ENCODE measurements at places on chromosomes 11 and 22. TPM values are rescaled to one million over a fixed set of nuclear protein-coding genes. Genes with fewer than 3 reads are reported as not detected.

- DNase-seq, result no peak
Observed at GRCh38 chr22:32994898-32995297, 63.3 kb downstream of the SYN3 start.

DNA sequence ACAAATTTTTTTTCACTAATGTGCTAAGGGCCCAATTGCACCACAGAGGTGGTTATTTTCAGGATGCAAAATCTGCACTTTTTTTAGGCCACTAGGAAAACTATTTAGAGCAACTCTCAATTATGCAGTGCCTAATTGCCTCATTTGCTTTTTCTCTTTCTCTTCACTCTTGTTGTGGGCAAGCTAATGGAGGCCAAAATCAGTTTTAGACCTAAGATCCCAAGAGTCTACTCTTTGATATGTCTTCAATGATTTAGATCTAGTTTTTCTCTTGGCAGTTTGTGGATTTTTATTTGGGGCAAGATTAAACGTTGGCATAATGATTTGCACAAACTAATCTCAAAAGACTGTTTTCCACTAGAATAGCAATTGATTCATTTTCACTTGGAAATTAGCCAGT lies 1996.9 kb downstream of the LRRC4C start:
- DNase-seq, result no peak

GRCh38 chr11:2825889-2826678 lies 59.5 kb downstream of the CDKN1C start:
- DNase-seq, result peak; percentile 94

- DNase-seq, result no peak
Observed at GRCh38 chr22:38796262-38796957, 2.5 kb upstream of the DNAL4 start.

DNA sequence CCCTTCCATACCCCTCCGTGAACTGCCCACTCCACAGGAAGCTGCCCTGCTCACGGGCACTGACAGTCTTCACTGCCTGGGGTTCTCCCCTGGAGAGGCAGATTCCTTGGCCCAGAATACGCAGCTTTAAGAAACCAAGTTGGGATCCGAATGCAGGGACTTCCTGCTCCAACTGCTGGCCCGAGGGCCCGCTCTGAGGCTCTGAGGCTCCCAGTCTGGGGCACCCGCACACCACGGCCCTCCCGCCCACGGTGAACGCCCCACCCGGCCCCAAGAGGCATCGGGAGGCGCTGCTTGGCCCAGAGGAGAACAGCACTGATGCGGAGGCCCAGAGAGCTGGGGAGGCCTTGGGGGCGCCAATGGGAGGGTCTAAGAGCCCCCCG lies 42.3 kb downstream of the IGF2 start:
- no peak for DNase-seq

- DNase-seq, result no peak
Observed at GRCh38 chr11:46489656-46490560, 98.3 kb upstream of the CHRM4 start.

DNA sequence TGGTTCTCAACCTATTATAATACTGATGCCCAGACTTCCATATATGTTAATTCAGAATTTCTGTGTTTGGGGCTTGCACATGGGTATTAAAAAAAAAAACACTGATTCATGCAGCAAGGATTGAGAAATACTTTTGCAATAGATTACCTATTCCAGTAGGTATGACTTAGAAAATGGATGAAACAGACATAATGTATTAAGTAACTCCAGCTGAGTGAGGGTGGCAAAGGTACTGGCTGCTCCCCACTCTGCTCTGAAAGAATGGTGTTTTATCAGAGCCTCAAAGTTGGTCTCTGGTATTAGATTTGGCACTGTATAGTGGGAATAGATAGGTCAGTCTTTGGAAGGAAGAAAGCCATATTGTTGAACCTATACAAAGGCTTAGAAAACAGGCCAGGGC lies 234.3 kb upstream of the FOLH1 start:
- no peak for DNase-seq

GRCh38 chr22:24431309-24432034 lies 4.1 kb downstream of the ADORA2A start:
- no peak for DNase-seq

DNA sequence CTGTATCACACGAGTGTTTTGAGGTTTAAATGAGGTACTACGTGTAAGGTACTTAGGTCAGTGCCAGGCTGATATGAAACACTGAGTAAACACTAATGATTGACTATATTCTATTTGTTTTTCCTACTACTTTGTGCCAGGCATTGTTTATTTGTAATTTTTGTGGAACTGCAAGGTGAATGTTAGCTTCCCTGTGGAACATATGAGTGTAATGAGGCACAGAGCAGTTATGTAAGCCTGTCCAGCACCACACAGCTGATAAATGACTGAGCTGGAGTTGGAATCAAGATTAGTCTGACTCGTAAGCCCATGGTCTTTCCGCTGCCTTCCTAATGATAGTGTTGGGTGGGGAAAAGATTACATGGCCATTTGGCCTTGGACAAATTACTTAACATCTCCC lies 5.9 kb downstream of the SLC37A2 start:
- no peak for DNase-seq

DNA sequence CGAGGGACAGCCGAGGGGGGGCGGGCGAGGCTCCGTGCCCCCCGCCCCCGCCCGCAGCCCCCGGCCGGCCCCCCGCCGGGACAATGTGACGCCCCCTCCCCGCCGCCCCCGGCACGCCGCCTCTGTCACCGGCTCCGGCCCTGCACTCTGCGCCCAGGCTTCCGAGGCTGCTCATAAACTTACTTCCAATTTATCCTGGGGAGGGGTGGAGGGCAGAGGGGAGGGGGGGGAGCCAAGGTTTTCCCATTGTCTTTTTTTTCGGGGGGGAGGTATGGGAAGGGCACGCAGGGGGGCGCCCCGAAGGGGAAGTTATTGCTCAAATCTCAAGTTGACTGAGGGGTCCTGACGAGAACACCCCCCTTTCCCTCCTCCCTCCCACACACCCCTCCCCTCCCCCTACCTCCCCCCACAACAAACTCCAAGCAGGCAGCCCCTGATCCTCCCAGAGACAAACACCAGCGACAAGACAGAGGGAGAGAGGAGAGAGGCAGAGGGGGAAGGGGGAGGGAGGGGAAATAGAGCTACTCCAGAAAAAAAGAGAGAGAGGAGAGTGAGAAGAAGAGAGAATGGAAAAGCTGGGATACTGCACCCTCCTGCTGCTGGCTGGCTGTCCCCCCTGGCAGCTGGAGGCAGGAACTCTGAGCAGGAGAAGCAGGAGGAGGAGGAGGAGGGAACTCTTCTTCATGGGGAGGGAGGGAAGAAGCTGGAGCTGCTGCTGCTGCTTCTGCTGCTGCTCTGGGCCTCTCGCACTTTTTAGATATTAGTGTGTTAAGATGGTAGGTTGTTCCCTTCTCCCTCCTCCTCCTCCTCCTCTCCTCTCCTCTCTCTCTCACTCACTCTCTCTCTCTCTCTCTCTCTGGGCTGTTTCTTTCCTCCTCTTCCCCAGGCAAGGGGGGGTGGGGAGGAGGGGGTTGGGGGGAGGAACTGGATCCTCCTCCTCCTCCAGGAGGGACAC lies 631 bp downstream of the PHF21A start:
- DNase-seq, result peak; percentile 67

GRCh38 chr11:131303611-131304119 lies 66.8 kb upstream of the NTM start:
- DNase-seq, result no peak

DNA sequence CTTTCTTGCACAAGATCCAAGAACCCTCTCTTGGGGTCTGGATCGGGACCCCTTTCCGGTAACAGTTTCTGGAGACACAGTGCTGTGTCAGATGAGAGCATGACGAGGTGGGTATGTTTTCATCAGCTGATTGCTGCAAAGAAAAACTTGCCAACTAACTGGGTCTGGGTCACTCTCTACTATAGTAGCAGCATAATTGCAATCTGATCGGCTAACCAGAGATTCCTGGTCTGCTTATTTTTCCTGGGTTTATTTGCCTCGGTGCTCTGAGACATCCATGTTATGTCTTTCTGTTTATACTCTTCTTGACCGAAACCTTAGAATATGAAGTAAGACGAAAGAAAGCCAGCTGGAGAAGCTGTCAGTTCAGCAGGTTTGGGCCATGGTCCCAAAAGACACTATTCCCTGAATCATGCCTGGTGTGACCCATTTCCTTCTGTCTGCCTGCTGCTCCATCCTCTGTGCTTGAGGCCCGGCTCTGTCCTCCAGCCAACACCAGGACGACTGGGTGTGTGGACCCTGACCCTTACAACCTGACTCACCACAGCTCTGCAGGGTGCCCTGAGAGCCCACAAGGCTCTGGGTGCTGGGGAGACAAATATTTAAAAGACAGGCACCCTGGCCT lies 24.1 kb upstream of the CLMP start:
- no peak for DNase-seq

DNA sequence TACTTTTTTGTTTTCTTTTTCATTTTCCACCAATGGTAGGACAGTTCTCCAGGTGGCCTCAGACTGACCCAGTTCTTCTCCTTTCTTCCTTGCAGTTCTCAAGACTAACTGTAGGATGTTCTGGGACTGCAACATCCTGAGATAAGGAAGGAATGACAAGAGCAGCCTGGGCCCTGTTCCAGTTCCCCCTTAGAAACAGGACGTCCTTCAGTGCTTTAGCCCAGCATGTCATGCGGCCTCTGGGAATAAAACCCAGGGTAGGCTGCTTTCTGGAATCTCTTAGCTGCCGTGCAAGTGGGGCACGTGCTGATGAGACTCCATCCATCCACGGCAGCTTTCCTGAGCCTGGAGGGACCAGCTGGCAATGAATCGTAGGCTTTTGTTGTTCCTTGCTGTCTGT lies 24.0 kb upstream of the CADM1 start:
- DNase-seq, result no peak

- DNase-seq, result no peak
Observed at GRCh38 chr11:127392575-127392974, 392.0 kb upstream of the KIRREL3 start.

DNA sequence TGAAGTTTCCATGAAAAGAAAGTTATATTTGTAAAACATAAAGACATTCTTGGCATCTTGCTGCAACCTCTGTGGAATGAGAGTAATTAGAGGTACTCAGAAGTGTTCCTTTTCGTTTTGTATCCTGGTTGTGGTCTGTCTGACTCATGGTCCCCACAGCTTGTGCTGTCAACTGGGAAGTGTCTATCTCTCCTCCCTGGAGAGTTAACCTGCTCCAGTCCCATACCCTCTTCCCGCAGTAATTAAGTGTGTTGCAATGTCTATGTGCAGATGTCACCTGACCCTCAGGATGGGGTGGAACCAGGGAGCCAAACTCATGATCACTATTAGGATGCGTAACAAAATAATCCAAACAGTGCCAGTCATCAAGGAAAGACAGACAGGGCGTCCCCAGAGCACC lies 23.0 kb upstream of the ZDHHC13 start:
- no peak for DNase-seq

- peak; percentile 43 for DNase-seq
Observed at GRCh38 chr11:1401656-1402221, 12.0 kb downstream of the BRSK2 start.

Gene SYT12
- total RNA-seq, result 0.55 TPM

Gene RFPL2
- total RNA-seq, result not detected

Gene UPB1
- total RNA-seq, result not detected

Gene MMP12
- not detected for total RNA-seq

Gene IL17REL
- 0.26 TPM for total RNA-seq

Gene SNX32
- not detected for total RNA-seq

Gene DDX25
- 0.46 TPM for total RNA-seq

Gene MFRP
- not detected for total RNA-seq

Gene C11orf91
- total RNA-seq, result not detected

Gene CTR9
- 22.0 TPM for total RNA-seq

Gene APOL4
- not detected for total RNA-seq
